ENCODE measurements at places on chromosomes 16 and 17. TPM values are rescaled to one million over a fixed set of nuclear protein-coding genes. Genes with fewer than 3 reads are reported as not detected.

Gene OR1F1
- not detected for total RNA-seq

Gene PPY
- not detected for total RNA-seq

Gene PLA2G10
- total RNA-seq: not detected

Gene TPSG1
- total RNA-seq: 1.3 TPM

Gene RBL2
- total RNA-seq: 54.9 TPM

Gene SLC16A3
- total RNA-seq: 53.7 TPM

Gene PRSS8
- 0.23 TPM for total RNA-seq

Gene SLC16A5
- 6.1 TPM for total RNA-seq

Gene CDC6
- total RNA-seq: 2.5 TPM

Gene BCL6B
- 29.7 TPM for total RNA-seq

Gene ARHGDIA
- total RNA-seq: 375 TPM

Gene ABCC11
- not detected for total RNA-seq

Gene KRTAP3-2
- not detected for total RNA-seq

Gene C16orf92
- total RNA-seq: not detected

Gene TSPAN10
- total RNA-seq: 0.14 TPM

Gene ADGRG3
- 6.8 TPM for total RNA-seq

Gene OR3A3
- total RNA-seq: not detected

Gene WWOX
- 16.9 TPM for total RNA-seq

Gene CCL3
- total RNA-seq: 2.6 TPM

Gene TNFRSF13B
- not detected for total RNA-seq

Gene ABCA10
- total RNA-seq: 17.2 TPM

Gene EPOP
- 2.6 TPM for total RNA-seq

Gene HAS3
- total RNA-seq: 1.3 TPM

Data from posterior vena cava (tissue), 2 donors.